Inflammatory macrophage treated with lipopolysaccharide for 4 hours (primary cell): ENCODE measurements at places on chromosomes 2 and 18.

GRCh38 chr2:147231081-147231480, 613.7 kb upstream of the ACVR2A start:
- no peak for DNase-seq

DNA sequence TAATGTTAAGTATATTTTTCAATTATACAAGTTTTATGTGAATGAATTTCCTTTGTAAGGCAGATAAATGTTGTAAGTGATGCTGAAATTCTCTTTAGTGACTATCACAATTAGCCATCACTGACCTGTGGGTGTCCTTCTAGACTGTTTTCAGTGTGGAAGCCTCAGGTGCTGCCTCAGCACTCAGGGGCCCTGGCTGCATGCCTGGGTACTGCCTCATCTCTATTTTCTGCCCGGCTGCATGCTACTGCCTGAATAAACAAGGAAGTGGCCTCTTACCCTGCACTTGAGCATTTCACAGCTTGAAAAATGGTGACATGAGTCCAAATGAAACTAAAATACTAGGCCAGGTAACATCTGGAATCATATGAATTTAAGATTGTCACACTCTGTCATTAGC, 787.6 kb upstream of the SALL3 start:
- no peak for DNase-seq

DNA sequence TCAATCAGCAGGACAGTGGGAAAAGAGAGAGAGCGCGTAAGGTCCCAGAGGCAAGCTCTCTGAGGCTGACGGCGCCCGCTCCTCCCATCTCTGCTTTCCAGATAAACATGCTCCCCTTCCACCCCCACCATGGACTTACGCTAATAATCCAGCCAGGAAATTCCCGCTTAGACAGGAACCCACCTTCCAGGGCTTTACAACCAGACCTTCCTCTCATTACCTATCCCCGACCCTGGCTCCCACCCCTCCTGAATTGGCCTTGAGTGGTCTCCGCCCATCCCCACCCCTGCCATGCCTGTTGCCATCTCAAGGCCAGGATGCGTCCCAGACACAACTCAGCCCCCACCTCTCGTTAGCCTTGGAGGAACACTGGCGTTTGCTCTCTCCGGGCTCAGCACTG, 131.1 kb downstream of the SMAD2 start:
- DNase-seq: no peak

- DNase-seq: no peak
These were observed 89.7 kb downstream of the AFF3 start for GRCh38 chr2:100052650-100053049.

DNA sequence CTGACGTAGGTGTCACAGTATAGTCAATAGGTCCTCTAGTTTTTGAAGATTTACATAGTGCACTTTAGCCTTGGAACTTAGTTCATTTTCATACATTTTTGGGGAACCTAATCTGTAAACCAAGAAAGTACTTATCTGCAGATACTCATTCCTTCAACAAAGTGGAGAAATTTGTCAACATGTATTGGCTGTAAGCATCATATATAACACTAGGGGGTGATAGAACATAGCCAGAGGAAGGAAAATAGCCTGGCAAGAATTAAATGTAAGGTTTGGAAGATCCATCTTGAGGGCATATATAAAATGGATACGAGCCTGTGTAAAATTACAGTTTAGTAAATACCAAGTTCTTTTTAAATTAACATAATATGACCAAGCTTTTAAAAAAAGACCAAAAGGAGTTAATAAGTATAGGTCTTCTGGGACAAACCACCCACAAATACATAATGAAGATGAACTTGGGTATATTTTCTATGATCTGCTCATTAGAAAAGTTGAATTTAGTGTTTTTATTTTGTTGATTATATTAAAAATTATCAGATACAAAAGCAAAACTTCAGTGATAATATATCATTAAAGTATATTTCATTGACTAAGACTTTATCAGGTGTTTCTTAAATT, 18.2 kb downstream of the RPL37A start:
- peak; percentile 28 for DNase-seq
